ENCODE measurements at places on chromosomes 13 and 19.

DNA sequence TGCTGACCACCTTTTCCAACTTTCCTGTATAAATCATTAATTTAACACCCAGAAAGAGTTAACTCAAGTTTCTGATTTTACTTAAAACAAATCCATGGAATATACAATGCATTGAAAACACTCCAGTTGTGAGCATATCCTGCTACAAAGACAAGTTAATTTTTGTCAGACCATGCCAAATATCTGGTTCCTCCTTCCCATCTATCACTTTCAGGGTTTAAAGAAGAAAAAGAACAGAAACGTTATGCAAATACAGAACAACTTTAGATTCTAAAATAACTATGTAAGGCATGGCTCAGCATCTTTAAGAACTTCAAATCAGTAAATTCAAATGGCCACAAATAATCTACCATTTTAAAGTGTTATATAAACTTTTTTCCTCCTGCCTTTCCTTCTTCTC, 14.9 kb downstream of the MRPS31 start:
- DNase-seq = no peak

- DNase-seq = no peak
These were observed 19.0 kb downstream of the FNDC3A start for GRCh38 chr13:48994706-48995105.

DNA sequence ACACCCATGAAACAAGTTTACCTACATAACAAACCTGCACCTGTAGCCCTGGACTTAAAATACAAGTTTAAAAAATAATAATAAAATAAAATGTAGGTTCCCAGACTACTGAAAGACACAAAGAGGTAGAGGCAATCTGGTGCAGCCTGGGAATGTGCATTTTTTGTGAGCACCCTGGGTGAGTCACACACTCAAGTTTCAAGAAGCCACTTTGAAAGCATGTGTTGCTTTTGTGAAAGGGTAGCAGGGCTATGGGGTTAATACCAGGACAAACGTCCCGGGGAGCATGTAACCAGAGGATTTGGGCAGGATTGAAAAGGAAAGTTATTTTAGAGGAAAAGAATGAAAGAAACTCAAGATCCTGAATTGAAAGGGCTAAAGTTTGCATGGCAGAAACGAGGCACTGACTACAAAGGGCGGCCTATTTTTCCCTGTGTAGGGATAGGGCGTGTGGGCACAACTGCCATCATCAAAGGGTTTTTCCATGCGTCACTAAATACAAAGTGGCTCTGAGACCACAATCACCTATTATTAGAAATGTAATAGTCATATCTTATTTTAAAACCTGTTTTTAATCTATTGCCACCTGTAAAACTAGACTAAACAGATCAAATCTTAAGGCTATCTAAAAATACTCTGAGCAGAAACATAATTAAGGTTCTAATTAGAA, 314.9 kb downstream of the COG6 start:
- DNase-seq = no peak

DNA sequence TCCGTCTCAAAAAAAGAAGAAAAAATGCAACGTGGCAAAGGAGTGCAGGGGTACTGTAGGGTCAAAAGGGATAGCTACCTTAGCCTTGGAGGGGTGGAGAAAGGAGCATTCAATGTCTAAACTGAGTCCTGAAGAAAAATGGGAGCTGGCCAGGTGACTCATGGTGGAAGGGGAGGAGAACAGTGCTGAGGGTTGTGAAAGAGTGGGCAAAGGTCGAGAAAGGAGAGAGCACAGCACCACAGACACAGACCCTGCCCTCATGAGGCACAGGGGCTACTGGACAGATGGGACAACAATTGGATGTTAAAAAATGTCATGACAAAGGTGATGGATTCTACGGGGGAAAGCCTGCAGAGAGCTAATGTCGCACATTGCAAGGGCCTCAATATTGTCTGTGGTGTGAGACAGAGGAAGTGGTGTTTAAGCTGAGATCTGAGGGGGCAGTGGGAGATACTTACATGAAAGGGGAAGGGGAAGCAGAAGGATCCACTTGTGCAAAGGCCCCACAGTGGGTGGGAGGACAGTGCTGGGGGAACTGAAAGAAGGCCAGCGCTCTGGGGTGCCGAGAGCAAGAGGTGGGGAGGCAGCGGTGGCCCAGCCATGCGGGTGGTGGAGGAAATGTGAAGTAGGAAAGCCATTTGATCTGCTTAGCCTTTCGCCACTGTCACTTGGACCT, 42.9 kb upstream of the URAD start:
- DNase-seq = no peak

DNA sequence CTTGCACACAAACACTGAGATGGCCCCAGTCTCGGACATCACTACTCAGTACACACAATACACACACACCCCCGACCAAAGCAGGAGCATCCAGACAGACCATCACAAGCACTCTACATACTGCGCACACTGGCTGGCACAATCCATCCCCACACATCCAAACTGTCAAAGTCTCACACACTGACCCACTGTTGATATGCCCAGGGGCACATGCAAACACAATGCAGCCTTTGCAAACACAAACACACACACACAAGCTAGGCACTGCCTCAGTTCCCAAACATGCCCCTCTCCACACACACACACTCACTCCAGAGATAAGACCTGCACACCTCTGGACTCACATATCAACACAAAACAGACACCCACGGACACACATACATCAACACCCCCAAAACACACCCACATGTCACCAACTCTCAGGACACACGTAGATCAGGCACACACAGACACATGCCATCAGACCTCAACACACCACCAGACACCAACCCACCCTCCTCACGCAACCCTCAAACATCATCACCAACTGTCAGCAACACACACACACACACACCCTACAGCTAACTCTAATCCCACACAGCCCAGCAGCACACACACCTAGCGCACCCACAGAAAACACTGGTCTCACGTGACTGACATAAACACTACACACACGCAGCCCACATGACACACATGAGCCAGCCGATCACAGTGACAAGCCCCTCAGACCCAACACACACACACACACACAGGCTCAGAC, 1.9 kb downstream of the BBC3 start:
- no peak for DNase-seq

DNA sequence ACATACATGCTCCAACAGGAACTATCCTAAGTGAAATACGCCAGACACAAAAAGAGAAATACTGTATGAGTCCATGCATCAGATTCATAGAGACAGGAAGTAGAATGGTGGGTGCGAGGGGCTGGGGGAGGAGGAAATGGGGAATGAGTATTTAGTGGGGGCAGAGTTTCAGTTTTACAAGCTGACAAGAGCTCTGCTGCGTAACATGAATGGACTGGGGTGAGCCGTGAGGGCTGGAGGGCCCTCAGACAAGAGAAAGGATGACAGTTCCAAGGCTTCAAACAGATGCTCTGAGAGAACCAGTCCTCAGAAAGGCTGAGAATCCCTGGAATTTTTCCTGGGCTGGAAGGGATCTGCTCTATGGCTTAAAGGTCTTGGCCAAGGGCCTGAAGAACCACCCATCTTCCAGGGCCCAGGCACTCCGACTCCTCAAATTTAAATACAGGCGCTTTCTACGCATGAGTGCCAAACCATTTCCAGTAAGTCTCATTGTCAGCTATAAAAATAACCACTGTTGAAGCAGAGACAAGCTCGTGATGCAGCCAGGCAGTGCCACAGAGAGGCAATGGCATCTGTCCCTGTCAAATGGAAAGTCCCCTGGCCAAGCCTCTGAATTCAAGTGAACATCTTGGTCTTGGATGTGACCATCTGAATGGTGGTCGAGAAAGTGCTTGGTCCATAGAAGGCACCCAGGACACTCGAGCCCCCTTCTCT, 17.5 kb downstream of the KLF2 start:
- no peak for DNase-seq

- peak; percentile 24 for DNase-seq
These were observed 20.3 kb downstream of the INTS6 start for GRCh38 chr13:51432576-51432975.

- no peak for DNase-seq
These were observed 2816.6 kb downstream of the PCDH9 start for GRCh38 chr13:64413529-64413928.

DNA sequence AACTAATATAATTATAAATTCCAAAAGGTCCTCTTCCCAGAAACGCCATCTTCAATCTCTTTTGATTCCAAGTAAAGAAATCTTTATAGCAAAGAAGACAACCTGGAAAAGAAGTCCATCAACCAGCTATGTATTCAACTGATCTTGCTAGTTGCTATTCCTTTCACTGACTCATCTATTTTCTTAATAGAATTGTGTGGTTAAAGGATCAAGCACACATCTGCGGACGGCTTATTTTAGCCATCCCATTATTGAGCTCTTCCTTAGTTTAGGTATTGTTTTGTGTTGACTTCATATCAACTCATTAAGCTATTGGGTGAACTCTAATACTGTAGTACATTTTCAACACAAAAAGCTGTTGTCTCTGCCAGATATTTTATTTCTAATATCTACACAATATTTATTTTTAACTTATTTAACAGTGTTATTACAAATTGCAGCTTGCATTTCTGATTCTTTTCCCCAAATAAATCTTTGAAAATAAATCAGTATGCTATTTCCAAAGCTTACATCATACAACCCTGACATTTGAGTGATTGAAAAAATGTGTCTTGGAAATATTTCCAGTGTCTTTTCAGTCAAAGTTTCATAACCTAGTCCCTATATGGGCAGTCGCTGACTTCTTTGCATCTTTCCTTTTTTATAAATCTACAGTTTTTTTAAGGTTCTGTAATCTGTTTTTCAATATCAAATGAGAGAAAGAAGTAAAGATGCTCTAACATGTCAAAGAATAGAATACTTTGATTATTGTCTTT, 158.8 kb upstream of the SPRY2 start:
- DNase-seq = no peak

DNA sequence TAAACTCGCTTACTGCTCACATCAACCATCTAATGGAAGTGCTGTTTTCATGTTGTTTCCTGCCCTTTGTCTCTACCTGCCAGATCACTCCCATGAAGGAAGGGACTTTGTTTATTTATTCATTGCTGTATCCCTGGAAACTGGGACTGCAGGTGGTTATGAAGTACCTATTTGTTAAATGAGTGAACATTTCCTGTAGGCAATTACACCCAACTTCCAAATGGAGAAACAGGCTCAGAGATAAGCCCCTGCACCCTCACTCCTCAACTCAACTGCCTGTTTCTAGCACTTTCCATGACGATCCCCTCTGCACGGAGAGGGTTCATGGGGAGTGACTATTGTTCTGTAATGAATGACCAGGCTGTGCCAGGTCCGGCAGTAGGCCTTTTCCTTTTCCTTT, 1.9 kb upstream of the SELENOW start:
- DNase-seq = peak; percentile 70

DNA sequence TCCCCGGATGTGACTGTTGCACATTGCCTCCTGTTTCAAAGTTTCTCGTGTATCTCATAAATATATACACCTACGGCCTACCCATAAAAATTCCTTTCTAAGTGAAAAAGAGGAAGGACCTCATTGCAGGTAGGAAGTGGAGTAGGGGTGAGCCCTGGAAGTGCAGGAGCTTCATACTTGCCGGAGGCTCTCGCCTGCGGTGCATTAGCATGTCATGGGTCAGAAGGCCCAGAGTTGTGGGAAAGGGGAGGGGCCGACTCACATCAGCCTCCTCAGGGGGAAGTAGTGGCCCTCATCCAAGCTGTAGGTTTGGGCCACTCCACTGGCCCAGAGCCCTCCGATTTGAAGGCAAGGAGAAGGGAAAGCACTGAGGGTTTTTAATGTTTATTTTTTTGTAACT, 26.0 kb upstream of the IRS2 start:
- no peak for DNase-seq

GRCh38 chr13:39816936-39817335, 161.5 kb downstream of the COG6 start:
- no peak for DNase-seq

DNA sequence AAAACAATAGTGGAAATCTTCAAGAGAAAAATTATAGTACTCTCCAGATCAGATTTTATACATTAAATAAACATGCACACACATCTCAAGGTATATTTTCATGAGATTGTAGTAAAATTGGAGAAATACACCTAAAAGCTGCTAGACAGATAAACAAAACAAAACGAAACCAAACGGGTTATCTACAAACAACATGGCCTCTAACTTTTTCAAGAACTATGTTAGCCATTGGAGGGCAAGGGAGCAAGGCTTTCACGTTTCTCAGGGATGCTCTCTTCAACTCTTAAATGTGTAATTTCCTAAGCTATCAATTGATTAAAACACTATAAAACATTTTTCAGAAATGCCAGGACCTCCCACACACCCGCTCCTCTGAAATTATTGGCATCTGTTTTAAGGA, 1262.4 kb upstream of the PCDH20 start:
- DNase-seq = no peak

DNA sequence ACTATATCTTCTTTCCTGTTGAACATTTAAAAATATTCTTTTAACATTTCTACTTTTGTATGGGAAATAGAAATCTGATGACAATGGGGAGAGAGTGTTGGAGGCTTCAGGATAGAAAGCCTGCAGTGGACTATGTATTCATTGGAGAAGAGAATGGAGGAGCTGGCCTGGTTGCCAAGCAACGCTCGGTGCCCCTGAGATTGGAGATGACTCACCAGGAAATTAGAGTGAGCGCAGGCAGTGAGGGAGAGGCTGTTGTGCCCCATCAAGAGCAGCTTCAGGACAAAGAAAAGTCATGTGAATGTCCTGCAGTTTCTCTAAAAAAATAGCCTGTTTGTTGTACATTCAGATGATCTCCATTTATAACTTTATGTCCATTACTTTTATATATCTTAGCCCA, 48.7 kb upstream of the ZNF835 start:
- no peak for DNase-seq

GRCh38 chr13:26323764-26324163, 69.8 kb downstream of the CDK8 start:
- DNase-seq = no peak

DNA sequence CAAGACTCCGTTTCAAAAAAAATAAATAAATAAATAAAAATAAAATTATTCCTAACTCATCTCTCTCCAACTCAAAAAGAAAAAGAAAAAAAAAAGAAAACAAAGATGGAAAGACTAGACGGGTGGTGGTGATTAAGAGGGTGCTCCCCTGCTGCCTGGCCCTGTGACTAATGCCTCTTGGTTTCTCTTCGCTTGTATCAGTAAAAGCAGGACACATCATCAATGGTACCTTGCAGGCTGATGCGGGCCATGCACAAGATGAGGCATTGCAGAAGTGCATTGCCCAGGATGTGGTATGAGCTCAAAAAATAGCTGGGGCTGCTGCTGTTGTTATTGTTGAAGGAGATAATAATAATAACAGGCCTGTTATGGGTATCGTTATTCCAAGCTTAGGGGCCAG, 14.6 kb downstream of the ACER1 start:
- DNase-seq = no peak

DNA sequence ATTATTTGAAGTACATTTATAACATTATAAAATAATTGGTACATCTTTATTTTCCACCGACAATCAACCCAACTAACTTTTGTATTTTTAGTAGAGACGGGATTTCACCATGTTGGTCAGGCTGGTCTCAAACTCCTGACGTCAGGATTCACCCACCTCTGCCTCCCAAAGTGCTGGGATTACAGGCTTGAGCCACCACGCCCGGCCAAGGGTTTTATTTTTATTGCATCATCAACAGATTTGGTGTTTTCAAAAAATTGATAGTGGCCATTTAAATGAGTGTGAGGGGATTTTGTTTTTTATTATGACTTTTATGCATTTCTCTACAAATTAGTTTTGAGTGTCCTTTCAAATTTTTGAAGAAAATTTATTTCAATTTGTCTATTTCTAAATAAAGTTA, 10.6 kb downstream of the ZNF726 start:
- no peak for DNase-seq
